Vagina (tissue), 2 donors: ENCODE measurements at places on chromosomes 13 and 19.

DNA sequence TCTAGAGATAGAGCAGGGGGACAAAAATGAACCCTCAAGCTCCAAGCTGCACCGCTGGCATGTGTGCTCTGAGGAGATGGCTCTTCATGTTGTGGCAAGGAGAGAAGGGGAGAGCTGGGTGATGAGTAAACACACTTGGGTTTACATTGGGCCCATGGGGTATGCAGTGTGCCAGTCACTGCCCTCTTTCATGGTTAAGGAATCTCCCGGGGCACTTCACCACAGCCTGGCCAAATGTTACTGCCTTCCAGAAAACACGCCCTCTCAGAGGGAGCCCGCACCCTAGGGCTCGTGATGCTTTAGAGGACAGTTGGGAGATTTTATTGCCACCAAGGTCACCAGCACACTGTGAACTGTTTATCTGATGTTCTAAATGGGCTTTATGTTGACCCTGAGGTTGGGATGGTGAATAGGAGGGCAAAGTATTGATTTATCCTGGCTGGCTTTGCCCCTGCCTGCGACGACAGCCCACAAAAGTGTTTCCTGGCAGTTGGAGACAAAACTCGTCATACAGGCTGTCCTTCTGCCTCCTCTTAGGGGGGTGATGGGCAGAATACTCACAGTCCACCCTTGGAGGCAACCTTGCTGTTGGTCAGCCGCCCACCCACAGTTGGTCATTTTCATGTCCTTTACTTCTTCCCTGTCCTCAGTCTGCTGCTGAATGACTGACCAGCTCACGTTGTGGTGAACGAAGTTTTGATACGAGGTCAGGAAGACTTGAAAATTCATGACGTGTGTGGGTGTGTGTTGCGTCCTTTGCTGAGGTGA lies 156.9 kb downstream of the STK24 start:
- DNase-seq: no peak

- DNase-seq: no peak
These were observed 358.3 kb downstream of the KLF5 start for GRCh38 chr13:73417012-73417615.

DNA sequence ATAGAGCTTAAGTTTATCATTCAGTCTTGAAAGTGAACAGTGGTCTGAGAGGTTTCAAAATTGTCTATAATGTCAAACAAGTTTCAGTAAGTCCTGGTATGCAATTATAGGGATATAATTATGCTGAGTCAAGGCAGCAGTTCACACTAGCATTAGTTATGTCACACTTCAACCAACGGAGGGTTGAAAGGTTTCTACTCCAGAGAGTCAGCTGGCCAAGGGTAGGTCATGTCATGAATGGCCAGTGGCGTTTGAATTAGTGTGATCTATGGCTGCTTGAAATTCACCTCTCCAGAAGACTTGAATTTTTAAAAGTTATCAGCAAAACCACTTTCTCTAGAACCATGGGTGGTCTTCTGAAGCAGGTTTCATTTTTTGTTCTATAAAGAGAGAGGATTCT lies 108.6 kb downstream of the TNFRSF19 start:
- no peak for DNase-seq

GRCh38 chr13:114136576-114136975 lies 4.2 kb upstream of the RASA3 start:
- DNase-seq: no peak

DNA sequence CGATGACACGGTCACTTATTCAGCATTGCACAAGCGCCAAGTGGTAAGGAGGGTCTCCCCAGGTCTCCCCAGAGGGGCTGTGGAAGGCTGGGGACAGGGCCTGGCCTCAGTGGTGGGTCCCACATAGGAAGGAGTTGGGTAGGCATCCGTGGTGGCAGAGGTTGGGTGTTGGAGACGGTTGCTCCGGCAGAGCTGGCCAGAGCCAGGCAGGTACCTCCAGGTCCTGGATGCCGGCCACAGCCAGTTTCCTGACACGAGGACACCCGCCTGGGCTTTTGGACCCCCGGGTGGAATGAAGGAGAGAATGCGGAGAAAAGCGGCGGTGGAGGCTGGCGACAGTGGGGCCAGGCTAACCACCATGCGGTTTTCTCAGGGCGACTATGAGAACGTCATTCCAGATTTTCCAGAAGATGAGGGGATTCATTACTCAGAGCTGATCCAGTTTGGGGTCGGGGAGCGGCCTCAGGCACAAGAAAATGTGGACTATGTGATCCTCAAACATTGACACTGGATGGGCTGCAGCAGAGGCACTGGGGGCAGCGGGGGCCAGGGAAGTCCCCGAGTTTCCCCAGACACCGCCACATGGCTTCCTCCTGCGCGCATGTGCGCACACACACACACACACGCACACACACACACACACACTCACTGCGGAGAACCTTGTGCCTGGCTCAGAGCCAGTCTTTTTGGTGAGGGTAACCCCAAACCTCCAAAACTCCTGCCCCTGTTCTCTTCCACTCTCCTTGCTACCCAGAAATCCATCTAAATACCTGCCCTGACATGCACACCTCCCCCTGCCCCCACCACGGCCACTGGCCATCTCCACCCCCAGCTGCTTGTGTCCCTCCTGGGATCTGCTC lies 1.3 kb upstream of the FFAR1 start:
- DNase-seq: peak; percentile 44

DNA sequence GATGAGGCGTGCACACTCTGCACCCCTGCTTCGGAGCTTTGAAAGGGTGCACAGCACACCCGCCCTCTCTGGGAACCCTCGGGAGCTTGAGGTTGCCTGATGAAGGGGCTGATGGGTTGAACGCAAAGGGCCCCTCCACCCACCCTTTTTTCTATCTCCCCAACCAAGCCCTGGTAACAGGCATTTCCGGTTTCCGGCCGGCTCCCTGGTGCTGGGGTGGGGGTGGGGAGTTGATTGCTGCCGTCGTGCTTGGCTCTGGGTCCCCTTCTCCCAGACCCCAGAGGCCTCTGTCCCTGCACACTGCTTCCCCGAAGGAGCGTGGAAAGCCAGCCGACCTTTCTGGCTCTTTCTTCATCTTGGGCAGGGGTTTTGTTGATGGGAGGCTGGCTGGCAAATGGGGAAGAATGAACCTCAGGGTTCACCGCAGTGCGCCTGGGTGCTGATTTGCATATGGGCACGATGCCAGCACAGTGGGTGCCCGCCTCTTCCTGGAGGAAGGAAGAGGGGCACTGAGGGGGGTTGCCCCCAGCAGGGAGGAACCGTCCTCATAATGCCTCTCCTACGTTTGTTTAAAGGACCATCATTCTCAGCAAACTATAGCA lies 29.1 kb downstream of the VAV1 start:
- DNase-seq: no peak
